ENCODE measurements at places on chromosomes 6 and 20. TPM values are rescaled to one million over a fixed set of nuclear protein-coding genes. Genes with fewer than 3 reads are reported as not detected.

GRCh38 chr6:137341681-137342195 is 122.6 kb upstream of the IFNGR1 start:
- no peak for DNase-seq

Gene SPTLC3
- total RNA-seq: 12.1 TPM

DNA sequence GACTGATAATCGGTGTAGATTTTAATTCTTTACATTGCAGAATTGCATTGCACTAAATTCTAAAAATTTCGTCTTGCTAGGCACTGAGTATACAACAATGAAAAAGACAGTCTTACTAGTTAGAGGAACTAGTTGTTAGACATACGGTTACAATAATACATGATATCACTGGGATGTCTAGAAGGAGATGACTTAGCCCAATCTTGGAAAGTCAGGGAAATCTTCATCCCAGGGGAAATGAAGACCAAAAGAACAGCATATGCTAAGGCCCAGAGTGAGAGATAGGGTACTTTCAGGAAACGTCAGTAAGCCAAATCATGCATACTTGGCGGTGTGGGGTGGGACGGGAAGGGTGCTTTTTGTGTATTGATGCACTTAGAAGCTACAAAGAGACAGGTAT is 901 bp downstream of the CEP57L1 start:
- DNase-seq: no peak

Gene APOBEC2
- total RNA-seq: not detected

All from aorta (tissue), 5 donors.